ENCODE measurements at places on chromosomes 16 and 17. TPM values are rescaled to one million over a fixed set of nuclear protein-coding genes. Genes with fewer than 3 reads are reported as not detected.
A peak's percentile ranks its signal among the peaks of the same experiment; 100 is the strongest.

DNA sequence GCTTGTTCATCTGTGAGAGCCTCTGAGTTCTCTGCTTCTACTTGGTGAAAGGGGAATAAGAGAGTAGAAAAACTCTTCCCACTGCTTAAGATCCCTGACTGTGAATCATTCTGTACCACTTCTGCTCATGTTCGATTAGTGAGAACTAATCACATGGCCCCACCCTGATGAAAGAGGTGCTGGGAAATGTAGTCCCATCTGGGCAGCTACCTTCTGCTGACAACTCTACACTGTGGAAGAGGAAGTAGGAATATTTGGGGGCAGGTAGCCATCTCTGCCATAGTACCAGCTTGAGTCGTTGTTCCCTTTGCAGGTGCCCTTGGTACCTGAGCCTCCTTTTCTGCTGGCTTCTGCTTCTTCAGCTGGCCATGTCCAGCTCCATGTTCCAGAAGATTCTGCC is 29.9 kb downstream of the NKD1 start:
- no peak overlapping the region for H3K27ac ChIP-seq
- no peak for DNase-seq
- H3K36me3 ChIP-seq: peaks cover 9% of the 10 kb centered on the region

- peaks cover 3% of the 10 kb centered on the region for H3K36me3 ChIP-seq
- H3K4me3 ChIP-seq: no peak overlapping the region
- no peak for DNase-seq
These were observed 105.8 kb downstream of the SNX29 start for GRCh38 chr16:12082226-12082887.

DNA sequence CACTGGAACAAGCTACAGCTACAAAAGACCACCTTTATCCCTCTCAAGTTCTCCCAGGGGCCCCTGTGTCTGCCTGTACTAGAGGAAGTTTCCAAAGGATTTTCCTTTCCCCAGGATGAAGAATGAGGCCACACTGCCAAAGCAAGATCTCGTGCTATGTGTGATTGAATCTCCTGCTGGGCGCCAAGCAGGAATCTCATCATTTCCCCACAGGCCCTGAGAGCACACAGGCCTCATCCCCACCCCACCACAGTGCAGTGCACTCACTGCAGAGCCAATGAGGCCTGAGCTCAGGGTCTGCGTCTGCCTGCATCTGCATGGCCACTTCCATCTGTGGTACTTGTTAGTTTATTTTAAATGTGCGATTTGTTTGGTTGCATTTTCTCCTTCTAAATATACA is 387.4 kb upstream of the ASIC2 start:
- peaks cover 8% of the 10 kb centered on the region for H3K27me3 ChIP-seq
- no peaks in the 10 kb centered on the region for H3K36me3 ChIP-seq
- no peak overlapping the region for H3K27ac ChIP-seq

DNA sequence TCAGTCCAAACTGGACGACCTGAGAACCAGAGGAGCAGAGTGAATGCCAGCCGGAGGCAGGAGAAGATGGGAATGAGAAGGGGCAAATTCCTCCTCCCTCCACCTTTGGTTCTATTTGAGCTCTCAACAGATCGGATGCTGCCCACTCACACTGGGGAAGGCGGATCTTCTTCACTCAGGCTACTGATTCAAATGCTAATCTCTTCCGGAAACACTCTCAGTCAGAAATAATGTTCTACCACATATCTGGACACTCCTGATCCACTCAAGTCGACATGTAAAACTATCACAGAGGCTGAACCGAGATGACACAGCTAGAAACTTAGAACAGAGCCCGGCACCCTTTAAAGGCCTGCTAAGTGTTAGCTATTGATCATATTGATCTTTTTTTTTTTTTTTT is 57.4 kb upstream of the GRIN2A start:
- H3K4me1 ChIP-seq: peaks cover 11% of the 10 kb centered on the region
- DNase-seq: no peak
- no peaks in the 10 kb centered on the region for H3K36me3 ChIP-seq
- H3K27ac ChIP-seq: peak overlapping the region; percentile 94

DNA sequence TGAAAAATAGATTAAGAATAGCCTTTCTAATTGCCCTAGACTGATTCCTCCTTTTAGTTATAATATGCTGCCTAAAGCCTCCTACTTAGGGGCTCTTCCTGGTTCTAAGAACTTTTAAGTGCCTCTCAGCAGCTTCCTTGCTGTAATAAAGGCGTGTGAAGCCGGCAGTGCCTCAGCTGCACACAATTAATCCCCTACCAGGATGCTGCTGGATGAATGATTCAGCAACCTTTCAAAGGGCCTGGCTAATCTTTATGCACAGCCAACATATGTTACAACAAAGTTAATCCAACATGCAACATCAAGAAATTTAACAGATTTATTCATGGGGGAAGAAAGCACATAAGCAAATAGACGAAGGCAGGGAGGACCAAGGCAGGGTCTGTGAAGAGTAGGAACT is 145.2 kb downstream of the PMP22 start:
- H3K4me3 ChIP-seq: no peak overlapping the region
- no peak overlapping the region for H3K27ac ChIP-seq
- peaks cover 17% of the 10 kb centered on the region for H3K4me1 ChIP-seq
- no peak for DNase-seq
- H3K27me3 ChIP-seq: no peaks in the 10 kb centered on the region

DNA sequence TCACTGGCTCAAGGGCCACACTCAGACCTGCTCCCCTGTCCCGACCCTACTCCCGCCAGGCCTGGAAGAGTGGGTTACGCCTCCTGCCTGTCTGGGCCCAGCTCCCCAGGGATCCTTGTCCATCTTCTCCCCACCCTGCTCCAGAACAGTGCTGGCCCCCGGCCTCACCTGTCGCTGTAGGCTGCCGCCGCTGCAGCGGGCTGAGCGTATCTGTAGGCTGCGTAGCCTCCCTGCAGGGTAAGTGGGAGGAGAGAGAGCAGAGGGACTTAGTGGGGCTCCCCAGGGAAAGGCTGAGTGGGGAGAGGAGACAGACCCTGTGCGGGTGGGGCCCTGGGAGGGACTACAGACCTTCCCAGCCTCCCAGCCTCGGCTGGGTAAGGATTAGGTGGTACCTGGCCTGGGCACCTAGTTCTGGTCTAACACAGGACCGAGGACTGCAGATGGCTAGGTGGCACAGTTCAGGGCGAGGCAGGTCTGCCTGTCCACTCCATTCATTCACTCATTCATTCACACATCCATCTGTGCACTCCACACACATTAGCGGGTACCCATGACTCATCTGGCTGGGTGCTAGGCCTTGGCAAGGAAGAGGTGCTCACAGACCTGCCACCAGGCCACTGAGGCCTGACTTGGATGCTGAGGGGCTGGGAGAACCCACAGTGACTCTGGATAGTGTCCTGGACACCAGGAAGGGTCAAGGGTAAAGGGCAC is 20.9 kb downstream of the ENGASE start:
- no peak for DNase-seq
- H3K4me3 ChIP-seq: no peak overlapping the region
- H3K36me3 ChIP-seq: no peaks in the 10 kb centered on the region
- no peaks in the 10 kb centered on the region for H3K27me3 ChIP-seq
- H3K4me1 ChIP-seq: peaks cover 4% of the 10 kb centered on the region
- H3K27ac ChIP-seq: no peak overlapping the region

DNA sequence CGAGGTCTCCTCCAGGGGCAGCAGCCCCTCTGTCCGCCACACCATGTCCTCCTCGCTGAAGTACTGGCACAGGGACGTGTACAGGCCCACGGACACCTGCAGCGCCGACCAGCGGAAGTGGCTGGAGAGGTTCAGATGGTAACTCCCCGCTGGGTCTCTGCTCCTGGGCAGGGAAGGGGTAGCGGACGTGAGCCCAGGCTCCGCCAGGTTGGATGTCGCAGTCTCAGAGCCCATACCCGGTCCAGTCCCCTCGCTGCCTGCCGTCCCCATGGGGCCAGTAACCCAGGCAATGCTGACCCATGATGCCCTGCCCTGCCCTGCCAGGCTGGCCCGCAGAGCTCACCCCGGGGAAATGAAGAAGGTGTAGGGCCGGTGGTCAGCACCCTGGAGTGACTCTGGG is 33.2 kb downstream of the PKD1 start:
- H3K4me3 ChIP-seq: no peak overlapping the region
- H3K36me3 ChIP-seq: no peaks in the 10 kb centered on the region
- DNase-seq: no peak
- no peak overlapping the region for H3K27ac ChIP-seq

GRCh38 chr17:75894049-75894733 is 2.6 kb downstream of the TRIM65 start:
- no peak for DNase-seq
- H3K4me1 ChIP-seq: peaks cover 28% of the 10 kb centered on the region
- H3K27me3 ChIP-seq: peaks cover 6% of the 10 kb centered on the region
- H3K27ac ChIP-seq: no peak overlapping the region
- peak overlapping the region; percentile 74 for H3K4me3 ChIP-seq

DNA sequence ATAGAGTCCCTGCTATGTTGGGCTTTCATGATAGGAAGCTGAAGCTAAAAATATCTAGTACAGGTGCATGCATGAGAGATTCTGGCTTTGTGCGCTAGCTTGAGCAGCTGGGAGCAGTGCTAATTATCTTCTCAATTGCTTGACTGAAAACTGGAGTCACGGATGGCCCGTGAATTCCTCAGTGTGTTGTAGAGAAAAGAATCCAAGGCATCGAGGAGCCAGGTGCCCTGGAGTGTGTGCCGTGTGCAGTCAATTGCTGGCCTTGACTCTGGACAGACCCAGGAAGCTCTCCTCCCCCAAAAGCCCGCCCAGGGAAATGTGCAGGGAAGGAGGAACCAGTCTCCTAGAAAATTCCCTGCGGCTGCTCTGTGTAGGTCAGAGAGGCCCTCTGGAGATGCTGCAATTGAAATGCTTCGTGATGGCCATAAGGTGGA is 14.2 kb downstream of the LGALS3BP start:
- DNase-seq: no peak
- no peaks in the 10 kb centered on the region for H3K27me3 ChIP-seq
- no peak overlapping the region for H3K27ac ChIP-seq
- H3K4me3 ChIP-seq: no peak overlapping the region

DNA sequence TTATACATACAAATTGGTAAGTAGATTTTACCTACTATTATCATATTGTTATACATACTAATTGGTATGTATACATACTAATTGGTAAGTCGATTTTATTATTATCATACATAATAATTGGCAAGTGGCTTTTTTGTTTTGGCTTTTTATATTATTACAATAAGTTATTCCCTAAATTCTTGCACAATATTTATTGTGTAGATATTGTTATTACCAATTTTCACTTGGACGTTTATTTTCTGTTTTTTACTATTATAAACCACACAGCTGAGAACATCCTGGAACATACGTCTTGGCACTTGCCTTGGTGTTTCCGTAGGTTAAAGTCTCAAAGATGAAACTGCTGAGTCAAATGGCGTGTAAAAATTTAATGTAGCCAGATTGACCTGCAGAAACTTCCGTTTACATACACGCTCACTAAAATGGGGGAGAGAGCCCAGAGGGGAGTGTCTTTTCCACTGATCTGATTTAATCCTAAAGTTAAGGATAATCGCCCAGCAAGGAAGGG is 18.9 kb downstream of the GNGT2 start:
- DNase-seq: no peak
- peak overlapping the region; percentile 98 for H3K4me3 ChIP-seq
- H3K27me3 ChIP-seq: peaks cover 29% of the 10 kb centered on the region

- peak overlapping the region; percentile 99 for H3K4me3 ChIP-seq
- H3K36me3 ChIP-seq: no peaks in the 10 kb centered on the region
- no peak overlapping the region for H3K27ac ChIP-seq
- no peaks in the 10 kb centered on the region for H3K27me3 ChIP-seq
- DNase-seq: no peak
These were observed 1.2 kb downstream of the RABEP2 start for GRCh38 chr16:28923652-28924398.

DNA sequence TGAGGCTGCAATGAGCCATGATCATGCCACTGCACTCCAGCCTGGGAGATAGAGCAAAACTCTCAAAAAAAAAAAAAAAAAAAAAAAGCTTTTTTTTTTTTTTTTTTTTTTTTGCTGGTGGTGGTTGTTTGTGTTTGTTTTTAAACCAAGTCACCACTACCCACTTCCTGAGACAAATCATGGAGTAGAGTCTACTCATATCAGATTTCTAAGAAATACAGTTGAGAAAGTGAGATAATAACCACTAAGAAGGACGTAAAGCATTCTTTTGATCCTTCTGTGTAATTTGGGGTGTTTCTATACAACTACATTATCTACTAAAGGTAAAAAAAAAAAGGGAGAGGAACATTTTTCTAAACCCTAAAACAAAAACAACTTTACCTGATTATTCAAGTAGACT is 38.0 kb downstream of the AXIN2 start:
- H3K36me3 ChIP-seq: peaks cover 13% of the 10 kb centered on the region
- peaks cover 40% of the 10 kb centered on the region for H3K4me1 ChIP-seq
- H3K27ac ChIP-seq: no peak overlapping the region
- H3K4me3 ChIP-seq: no peak overlapping the region

DNA sequence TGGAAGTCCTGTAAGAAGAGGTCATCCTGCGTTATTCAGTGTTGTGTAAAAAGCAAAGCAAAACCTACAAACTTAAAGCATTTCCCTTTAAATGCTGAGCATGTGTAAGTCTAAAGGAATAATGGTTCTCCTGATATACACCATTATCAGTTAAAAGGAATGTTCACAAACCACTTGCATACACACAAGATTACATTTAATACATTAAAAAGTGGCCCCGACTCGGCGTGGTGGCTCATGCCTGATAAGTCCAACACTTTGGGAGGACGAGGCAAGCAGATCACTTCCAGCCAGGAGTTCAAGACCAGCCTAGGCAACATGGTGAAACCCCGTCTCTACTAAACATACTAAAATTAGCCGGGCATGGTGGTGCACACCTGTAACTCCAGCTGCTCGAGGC is 30.5 kb downstream of the CPPED1 start:
- no peaks in the 10 kb centered on the region for H3K27me3 ChIP-seq
- DNase-seq: no peak
- H3K4me3 ChIP-seq: no peak overlapping the region
- peaks cover 10% of the 10 kb centered on the region for H3K36me3 ChIP-seq

DNA sequence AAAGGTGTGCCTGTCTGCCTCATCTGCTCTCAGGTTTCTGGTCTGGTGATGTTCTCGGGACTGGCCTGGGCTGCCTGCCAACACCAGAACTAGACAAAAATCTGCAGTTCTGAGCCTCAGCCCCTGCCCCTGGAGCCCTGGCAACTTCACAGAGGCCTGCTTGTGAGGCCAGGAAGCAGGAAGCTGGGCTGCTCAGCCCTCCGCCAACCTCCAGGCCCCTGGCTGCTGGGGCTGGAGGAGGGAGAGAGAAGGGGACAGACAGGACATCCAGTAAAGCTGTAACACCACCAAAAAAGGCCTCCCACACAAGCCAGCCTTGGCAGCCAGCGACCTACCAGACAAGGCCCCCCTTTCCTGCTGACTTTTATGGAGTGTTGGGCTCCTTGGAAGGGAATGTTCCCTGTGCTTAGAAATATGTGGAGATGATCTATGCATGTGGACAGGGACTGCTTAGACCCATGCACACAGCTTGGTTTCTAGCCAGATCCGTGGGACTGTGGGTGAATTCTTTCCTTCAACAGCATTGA is 157.6 kb downstream of the XYLT1 start:
- peaks cover 46% of the 10 kb centered on the region for H3K4me1 ChIP-seq
- H3K27me3 ChIP-seq: no peaks in the 10 kb centered on the region
- H3K4me3 ChIP-seq: no peak overlapping the region
- DNase-seq: no peak

The NUDT21 gene
- 239 TPM for total RNA-seq

The MYH3 gene
- 3.8 TPM for total RNA-seq

The GNGT2 gene
- total RNA-seq: not detected

The ABAT gene
- total RNA-seq: 35.2 TPM

The GALR2 gene
- total RNA-seq: not detected
